ENCODE measurements at places on chromosomes 12 and 14.

GRCh38 chr12:111204788-111205241, 164.1 kb downstream of the PHETA1 start:
- no peak for DNase-seq

GRCh38 chr12:121786440-121786825, 7.1 kb downstream of the RHOF start:
- no peak for DNase-seq

- DNase-seq, result no peak
Measured at GRCh38 chr12:82964446-82964845, 277.7 kb downstream of the TMTC2 start.

DNA sequence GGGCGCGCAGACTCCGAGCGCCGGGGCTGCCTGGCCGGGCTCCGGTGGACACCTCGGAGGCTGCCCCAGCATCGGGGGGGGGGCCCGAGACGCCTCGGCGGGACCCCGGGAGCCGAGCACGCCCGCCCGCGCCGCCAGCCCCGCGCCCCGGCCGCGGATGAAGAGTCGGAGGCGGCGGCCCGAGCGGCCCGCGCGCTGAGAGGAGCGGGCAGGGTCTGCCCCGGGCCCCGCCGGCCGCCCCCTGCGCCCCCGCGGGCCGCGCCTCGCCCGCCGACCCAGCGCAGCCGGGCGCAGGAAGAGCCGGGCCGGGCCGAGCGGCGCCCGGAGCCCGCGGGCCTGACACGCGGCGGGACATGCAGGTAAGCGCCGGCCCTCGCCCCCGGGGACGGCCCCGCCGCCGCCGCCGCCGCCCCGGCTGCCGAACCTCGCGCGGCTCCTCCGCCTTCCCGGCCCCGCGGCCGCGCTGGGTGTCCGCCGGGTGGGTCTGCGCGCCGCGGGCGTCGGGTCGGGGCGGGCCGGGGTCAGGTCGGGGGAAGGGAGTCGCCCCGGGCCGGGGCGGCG, 63.7 kb downstream of the FBXL14 start:
- no peak for DNase-seq

DNA sequence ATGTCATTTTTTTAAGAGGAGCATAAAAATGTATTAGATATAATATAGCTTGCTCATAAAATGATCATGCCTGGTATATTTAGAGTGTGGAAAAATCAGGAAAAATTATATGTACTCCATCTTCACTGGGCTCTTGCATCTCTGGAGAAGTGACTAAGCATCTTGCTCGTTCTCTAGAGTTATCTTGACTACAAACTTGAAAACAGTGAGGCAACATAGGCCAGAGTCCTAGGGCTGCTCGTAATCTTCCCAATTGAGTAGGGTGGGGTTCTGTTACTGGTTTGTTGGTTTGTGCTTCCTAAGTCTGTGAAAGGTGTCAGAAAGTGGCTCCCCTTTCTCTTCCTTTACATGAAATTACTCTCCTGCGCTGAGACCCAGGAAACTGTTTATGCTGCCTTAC, 46.2 kb downstream of the AACS start:
- no peak for DNase-seq

DNA sequence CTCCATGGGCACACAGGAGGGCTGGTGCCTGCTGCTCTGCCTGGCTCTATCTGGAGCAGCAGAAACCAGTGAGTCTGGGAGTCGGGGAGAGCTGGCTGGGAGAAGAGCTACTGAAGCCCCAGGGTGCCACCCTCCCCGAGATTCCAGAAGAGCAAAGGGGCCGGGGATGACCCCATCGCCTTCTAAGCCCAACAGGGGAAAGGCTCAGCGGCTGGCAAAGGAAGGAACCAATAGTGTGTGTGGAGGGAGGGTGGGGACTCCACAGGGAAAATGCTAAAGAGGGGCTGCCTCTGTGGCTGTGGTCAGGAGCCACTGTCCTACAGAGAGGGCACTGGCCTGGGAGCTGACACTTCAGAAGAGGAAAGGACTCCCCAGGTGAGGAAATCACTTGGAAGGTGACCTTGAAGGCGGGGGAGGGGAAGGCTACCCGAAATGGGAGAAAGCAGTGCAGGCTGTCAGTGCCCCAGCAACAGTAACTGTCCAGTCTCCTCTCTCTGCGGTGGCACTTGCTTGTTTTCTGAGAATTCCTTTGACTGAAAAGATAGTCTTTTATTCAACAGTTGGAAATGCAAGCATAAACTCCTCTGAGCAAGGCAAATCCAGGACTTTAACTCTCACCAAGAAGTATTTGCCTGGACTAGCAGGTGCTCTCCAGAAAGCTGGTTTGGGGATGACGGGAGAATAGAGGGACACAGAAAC, 552 bp downstream of the TAPBPL start:
- DNase-seq, result peak; percentile 74

- peak; percentile 73 for DNase-seq
Measured at GRCh38 chr12:49092086-49092815, 2.4 kb downstream of the DHH start.

- no peak for DNase-seq
Measured at GRCh38 chr12:126926023-126926594, 1340.9 kb upstream of the TMEM132C start.

GRCh38 chr12:69459477-69459876, 10.7 kb upstream of the FRS2 start:
- no peak for DNase-seq

DNA sequence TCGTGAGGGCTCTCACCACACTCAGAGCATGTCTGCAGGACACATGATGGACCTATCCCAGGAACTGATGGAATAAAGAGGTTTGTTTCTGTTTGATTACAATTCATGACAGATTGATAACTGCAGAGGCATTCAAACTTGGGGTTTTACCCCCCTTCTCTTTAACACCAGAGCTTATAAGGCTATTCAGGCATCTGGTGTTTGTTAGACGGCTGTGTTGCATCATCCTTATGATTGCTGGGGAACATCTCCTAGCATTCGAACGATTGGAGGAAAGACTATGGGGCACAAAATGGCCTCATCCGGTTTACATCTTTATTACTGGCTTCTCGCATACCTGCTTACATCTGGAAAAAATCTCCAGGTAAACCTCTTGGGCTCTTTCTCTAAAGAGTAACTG, 191.8 kb downstream of the MSRB3 start:
- DNase-seq, result no peak

Measured in right kidney (tissue), 9 donors.